Activated CD8-positive, alpha-beta T cell treated with anti-CD3 and anti-CD28 coated beads, Interleukin-2, amount 10 ng/mL, durations not matched to agents 7 days and 5 days (primary cell): ENCODE measurements at places on chromosomes 1 and 21. TPM values are rescaled to one million over a fixed set of nuclear protein-coding genes. Genes with fewer than 3 reads are reported as not detected.

SPRR2B gene
- total RNA-seq = not detected

INKA2 gene
- total RNA-seq = 4.1 TPM

TSPAN2 gene
- 0.31 TPM for total RNA-seq

LRRC7 gene
- total RNA-seq = 0.08 TPM

SELL gene
- 192 TPM for total RNA-seq

CNIH3 gene
- total RNA-seq = 1.5 TPM

KRTAP12-3 gene
- not detected for total RNA-seq

DNA sequence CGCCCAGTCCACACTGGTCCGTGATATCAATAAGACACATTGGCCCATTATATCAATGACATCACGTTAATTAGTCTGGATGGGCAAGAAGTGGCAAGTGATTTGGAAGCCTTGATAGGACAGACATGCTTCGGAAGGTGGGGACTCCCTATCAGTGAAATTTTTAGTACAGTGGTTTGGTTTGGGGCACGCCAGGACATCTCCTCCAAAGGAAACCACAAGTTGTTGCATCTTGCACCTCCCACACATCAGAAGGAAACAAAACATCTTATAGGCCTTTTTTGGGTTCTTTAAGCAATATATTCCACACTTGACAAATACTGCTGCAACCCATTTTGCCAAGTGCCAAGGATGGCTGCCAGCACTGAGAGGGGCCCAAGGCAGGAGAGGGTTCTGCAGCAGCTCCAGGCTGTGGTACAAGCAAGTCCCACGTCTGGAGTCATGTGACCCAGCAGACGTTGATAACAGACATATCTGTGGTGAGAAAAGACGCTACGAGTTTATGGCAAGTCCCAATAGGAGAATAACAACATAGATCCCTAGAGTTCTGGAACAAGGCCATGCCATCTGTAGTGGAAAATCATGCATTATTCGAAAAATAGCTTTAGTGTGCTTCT lies 95.3 kb upstream of the DISP3 start:
- peak overlapping the region; percentile 26 for H3K27ac ChIP-seq
- peaks cover 6% of the 10 kb centered on the region for H3K36me3 ChIP-seq
- H3K27me3 ChIP-seq = peaks cover 16% of the 10 kb centered on the region
- H3K4me3 ChIP-seq = peak overlapping the region; percentile 49

DNA sequence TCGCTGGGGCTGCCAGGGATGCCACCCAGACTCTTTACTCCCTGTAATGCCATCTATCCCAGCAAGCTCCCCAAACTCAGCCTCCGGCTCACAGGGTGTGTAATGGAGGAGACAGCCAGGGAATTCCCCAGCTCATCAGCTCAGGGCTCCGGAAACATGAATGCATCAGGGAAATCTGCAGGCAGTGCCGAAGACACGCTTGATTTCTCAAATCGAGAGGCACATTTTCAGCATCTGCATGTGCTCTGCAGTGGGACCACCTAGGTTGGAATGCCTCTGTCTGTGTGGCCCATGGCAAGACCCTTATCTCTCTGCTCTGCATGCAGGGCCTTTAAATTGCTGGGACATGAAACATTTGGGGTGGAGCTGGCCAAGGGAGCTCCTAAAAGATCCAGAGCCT lies 170.1 kb downstream of the TRABD2B start:
- no peaks in the 10 kb centered on the region for H3K36me3 ChIP-seq
- H3K4me3 ChIP-seq = no peak overlapping the region
- no peak for DNase-seq

DNA sequence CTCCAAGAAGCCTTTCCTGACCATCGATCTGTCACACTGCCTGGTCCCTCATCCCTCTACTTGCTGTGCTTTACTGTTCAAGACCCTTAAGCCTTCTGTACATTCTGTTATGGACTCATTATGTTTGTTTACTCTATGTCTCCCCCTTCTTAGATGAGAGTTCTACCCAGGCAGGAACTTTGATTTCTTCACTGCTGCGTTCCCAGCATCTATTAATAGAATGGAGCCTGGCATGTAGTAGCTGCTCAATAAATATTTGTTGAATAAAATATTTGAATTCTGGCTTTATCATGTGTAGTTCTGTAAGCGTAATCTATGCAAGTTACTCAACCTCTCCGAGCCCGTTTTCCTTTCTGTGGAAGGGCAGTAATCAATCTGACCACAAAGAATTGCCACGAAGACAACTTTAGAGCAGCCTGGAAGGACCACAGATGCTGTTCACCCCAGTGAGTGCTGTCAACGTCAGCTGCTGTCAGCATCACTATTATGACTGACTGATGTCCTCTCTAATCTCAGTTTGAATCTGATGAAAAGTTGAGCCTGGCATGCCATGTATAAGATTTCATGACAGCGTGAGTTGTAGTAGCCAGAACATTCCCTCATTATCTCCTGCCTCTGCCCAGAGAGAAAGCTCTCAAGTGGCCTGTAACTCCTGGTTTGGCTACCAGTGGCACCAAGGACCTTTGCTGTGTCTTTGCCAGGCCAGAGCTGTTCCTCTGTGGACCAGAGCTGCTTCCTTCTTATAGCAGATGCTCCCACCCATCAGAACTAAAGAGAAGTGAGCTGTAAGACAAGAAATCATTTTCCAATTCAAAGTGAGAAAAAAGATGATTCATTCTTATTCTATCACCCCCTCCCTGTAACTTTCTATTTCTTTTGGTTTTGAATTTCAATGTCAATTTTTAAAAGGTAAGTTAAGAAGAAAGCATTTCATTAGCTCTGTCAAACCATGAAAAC lies 94.5 kb downstream of the PRDM2 start:
- DNase-seq = no peak
- no peak overlapping the region for H3K27ac ChIP-seq
- H3K4me1 ChIP-seq = peaks cover 25% of the 10 kb centered on the region
- no peak overlapping the region for H3K4me3 ChIP-seq

- DNase-seq = no peak
- H3K4me3 ChIP-seq = no peak overlapping the region
- no peaks in the 10 kb centered on the region for H3K4me1 ChIP-seq
- H3K36me3 ChIP-seq = no peaks in the 10 kb centered on the region
These were observed 423.0 kb upstream of the TMPRSS15 start for GRCh38 chr21:18826562-18826961.

GRCh38 chr1:93658188-93658587 lies 23.4 kb downstream of the BCAR3 start:
- H3K27ac ChIP-seq = no peak overlapping the region
- peaks cover 9% of the 10 kb centered on the region for H3K27me3 ChIP-seq
- DNase-seq = no peak
- no peaks in the 10 kb centered on the region for H3K4me1 ChIP-seq
- no peak overlapping the region for H3K4me3 ChIP-seq
- H3K36me3 ChIP-seq = no peaks in the 10 kb centered on the region

GRCh38 chr1:153790313-153790965 lies 15.2 kb downstream of the SLC27A3 start:
- no peaks in the 10 kb centered on the region for H3K36me3 ChIP-seq
- H3K27ac ChIP-seq = peak overlapping the region; percentile 80
- H3K4me1 ChIP-seq = peaks cover 64% of the 10 kb centered on the region
- H3K4me3 ChIP-seq = peak overlapping the region; percentile 29

DNA sequence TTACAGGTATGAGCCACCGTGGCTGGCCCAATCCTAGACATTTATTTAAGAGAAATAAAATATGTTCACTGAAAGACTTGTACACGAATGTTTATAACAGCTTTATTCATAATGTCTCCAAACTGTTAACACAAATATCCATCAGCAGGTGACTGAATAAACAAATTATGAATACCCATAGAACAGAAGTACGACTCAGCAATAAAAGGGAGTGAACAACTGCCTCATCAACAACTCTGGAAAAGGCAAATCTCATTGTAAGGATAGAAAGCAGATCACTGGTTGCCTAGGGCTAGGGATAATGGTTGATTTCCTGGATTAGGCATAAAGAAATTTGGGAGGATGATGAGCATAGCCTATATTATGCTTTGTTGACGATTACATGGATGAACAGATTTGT lies 41.7 kb downstream of the GABPA start:
- no peaks in the 10 kb centered on the region for H3K27me3 ChIP-seq
- peaks cover 3% of the 10 kb centered on the region for H3K4me1 ChIP-seq
- H3K36me3 ChIP-seq = peaks cover 3% of the 10 kb centered on the region
- H3K4me3 ChIP-seq = no peak overlapping the region
- no peak for DNase-seq

- no peaks in the 10 kb centered on the region for H3K27me3 ChIP-seq
- no peak for DNase-seq
- H3K4me3 ChIP-seq = peak overlapping the region; percentile 83
- H3K36me3 ChIP-seq = peaks cover 54% of the 10 kb centered on the region
- H3K27ac ChIP-seq = peak overlapping the region; percentile 97
These were observed 867 bp downstream of the PTPRC start for GRCh38 chr1:198639671-198640143.

DNA sequence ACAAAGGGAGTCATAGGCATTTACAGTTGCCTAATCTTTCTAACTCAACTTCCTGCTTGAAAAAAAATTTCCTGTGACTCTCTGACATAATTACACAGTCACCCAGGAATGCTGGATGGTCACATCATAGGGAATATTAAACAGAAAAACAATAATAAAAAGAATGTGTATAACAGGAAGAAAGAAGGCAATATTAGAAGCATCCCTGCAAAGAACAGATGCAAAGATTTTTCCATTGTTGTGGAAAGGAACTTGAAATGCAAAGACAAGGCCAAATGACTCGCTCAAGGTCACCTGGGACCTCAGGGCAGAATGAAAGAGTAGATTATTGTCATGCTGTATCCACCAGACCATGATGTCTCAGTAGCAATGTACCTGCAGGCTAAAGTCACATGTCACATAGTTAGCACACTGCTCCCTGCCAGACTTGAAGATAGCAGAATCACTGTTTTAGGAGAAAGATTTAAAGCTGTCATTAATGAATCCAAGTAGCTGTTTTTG lies 184.3 kb downstream of the CYYR1 start:
- no peaks in the 10 kb centered on the region for H3K27me3 ChIP-seq
- no peak overlapping the region for H3K27ac ChIP-seq
- no peak for DNase-seq
- no peaks in the 10 kb centered on the region for H3K36me3 ChIP-seq
- no peak overlapping the region for H3K4me3 ChIP-seq
- H3K4me1 ChIP-seq = no peaks in the 10 kb centered on the region

DNA sequence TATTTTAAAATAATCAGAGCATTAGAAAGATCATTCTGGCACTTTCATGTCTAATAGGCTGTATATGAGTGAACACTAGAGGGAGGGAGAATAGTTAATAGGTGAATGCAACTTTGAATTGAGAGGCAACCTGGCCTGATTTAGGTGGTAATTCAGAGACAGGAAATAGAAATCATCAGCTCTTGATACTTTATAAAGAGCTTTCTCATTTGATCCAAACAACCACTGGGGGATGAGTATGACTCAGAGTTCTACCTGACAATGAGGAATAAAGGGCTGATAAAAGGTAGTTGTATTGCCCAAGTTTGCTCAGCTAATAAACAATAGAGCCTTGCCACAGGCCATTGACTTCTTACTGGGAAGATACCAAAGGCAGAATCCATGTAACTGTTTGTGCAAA lies 5.2 kb upstream of the FAM89A start:
- H3K27ac ChIP-seq = no peak overlapping the region
- H3K36me3 ChIP-seq = no peaks in the 10 kb centered on the region
- peaks cover 50% of the 10 kb centered on the region for H3K27me3 ChIP-seq
- DNase-seq = no peak
- no peak overlapping the region for H3K4me3 ChIP-seq

DNA sequence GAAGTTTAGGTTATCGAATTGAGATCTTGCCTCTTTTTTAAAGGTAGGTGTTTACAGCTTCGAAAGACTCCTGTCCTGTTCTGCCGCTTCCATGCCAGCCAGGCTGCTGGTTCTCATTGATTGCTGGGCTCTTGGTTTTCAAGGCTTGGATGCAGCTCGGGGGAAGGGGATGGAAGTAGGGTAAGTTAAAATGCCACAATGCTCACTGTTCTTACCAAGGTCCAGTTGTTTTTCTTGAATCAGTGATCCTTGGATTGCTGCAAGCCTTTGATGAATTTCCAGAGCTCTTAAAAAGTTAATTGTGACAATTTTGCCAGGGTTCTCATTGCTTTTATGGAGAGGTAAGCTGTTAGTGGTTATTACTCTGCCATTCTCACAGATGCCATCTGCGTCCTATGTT lies 74.9 kb downstream of the PCBP3 start:
- H3K4me3 ChIP-seq = no peak overlapping the region
- H3K36me3 ChIP-seq = no peaks in the 10 kb centered on the region
- H3K27ac ChIP-seq = no peak overlapping the region
- DNase-seq = no peak
- H3K27me3 ChIP-seq = peaks cover 7% of the 10 kb centered on the region

DNA sequence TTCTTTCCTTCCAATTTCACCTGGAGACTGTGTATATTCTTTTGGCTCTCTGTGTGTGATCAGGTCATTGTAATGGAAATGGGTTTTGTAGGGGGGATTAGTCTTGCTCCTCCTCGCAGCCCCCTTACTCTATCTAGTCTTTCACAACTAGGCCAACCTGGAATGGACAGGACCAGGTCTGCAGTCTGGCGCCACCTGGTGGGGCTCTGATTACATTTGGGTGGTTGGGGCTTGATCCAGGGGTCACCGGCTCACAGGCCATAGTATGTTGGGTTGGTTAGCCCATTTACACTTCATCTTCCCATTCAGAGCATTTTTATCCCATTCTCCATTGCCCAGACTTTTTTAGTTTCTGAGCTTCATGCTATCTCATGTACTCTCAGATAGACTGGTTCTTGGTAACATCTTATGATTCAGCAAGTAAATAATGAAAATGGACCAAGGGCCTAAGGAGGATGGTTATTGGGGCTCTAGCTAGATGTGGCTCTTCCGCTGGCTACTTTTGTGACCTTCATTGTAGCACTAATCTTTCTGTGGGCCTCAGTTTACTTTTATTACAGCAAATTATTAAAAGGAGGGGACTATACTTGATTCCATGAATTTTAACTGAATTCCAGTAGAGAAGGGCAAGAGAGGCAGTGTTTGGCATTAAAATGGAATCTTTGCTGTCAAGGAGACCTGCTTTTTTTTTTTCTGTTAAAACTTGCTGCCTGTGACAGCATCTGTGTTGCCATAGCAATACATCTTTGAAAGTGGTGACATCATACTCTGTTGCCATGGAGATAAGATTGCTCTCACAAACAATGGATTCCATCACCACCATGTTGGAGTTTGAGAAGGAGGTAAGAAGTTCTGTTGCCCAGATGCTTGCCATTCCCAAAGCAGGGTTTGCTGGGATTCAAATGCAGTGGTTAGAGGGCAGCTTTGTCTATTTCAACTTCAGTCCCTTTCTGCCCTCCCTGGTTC lies 150.1 kb downstream of the PLXNA2 start:
- peak; percentile 75 for DNase-seq
- H3K27ac ChIP-seq = no peak overlapping the region
- H3K36me3 ChIP-seq = no peaks in the 10 kb centered on the region
- no peaks in the 10 kb centered on the region for H3K4me1 ChIP-seq
